ENCODE measurements at places on chromosomes 7 and 10.

- no peak for DNase-seq
Measured at GRCh38 chr10:25059990-25060389, 43.6 kb downstream of the THNSL1 start.

DNA sequence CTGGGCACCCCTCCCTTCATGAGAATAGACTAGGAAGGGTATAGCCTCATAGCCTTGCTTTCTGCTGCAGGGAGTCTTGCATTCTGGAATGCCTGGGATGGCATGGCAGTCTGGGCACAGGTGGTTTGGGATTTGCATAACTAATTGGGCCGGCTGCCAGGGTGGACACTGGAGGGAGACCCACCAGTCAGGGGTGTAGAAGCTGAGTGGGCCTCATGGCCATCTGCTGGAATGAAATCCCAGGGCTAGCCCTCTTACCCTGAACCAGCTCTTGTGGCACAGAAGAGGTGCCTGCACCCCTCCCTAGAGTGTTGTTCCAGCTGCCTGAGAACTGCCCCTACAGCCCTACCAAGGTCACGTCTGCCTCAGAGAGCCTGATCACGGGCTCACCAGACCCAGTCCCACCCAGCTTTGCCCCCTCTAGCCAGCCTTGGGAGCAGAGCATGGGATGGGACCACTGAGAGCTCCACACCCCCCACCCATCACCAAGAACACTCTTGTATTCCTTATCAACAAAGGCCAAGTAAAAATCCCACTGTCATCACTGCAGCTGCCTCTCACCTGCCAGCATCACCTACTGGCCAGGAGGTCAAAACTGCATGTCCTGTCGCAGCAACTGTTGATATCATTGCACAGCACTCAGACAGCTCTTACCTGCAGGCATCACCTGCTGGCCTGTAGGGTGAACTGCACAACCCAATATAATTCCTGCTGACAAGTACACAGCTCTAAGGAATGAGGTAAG lies 148.9 kb downstream of the ZEB1 start:
- DNase-seq: no peak

- no peak for DNase-seq
Measured at GRCh38 chr7:40194745-40195144, 59.9 kb downstream of the SUGCT start.

DNA sequence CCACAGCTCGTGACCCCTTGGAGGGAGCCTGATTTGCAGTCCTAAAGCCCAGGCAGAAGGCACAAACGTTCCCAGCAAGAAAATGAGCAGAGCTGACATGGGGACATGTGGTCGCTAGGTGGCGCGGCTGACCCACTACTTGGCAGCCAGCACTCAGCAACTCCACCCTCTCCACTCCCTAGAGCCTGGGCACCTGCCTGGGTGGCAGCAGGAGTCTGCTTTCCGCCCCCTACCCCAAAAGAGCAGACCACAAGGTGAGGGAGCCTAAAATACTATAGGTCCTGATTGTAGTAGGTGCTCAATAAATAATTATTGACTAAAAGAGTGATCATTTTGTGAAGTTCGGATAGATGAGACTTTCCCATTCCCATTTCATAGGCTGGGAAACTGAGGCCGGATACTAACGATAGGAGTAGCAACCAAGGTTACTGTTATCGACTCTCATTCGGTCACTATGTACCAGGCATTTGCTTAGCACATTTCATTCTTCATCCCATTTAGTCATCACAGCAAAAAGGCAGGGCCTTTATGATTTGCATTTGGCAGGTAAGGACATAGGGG lies 57.4 kb downstream of the NEUROG3 start:
- no peak for DNase-seq

DNA sequence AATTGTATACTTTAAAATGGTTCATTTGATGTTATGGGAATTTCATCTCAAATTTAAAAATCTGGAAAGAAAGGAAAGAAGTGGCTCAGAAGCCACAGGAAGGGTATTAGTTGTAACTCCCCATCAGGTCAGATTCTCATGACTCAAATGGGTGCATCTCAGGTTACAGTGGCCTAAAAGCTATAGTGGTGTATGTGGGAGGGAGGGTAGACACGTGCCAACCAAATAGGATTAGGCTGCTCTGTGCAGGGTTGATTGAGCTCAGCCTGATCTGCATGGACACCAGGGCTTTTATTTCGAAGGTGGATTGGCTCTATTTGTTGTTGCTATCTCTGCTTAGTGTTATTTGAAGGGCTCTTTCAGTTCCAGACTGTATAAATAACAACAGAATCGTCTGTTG lies 121.5 kb upstream of the PRR15 start:
- no peak for DNase-seq
